ENCODE measurements at places on chromosomes 6 and 20.

- no peak for DNase-seq
These were observed 81.0 kb downstream of the ATRN start for GRCh38 chr20:3551681-3552434.

DNA sequence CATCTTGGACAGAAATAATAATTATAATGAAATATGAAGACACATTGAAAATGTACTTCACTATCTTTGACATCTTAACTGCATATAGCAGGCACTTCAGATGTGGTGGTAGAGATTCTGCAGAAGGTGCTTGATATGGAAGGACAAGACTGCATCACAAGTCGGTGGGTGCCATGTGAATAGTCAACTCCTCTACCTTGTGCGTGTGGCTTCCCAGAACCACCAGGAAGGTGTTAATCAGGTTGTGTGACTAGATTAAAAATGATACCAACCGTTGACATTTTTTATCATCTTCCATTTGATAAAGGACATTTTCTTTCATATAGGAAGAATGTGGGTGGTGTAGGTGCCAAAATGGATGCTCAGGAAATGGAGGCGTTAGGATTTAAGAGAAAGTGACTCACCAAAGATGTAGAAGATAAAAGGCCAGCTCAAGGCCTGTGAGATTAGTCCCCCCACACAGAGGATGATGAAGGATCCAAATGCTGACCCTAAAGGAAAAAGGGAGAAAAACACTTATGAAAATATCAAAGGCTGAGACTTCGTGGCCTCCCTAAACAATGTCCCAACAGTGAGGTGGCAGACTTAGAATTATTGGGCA, 12.3 kb downstream of the SLC17A2 start:
- no peak for DNase-seq

DNA sequence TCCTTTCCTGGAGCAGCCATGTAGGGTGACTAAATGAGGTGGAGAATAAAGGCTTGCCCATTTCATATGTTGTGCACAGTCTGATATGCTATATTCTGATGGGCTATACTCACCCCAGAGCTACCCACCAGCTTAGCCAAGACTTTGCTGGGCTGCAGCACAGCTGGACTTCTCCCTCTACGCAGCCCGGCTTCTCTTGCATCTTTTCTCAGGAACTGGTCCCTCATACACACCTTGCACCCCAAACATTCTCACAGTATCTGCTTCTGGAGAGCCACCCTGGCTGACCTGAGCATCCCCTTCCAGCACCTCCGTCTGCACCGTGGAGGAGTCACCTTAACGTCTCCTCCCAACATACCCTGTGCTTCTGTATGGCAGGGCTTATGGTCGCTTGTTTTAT, 150.8 kb upstream of the PMEPA1 start:
- no peak for DNase-seq

- DNase-seq, result no peak
These were observed 266.7 kb upstream of the SULF2 start for GRCh38 chr20:48051794-48052474.

DNA sequence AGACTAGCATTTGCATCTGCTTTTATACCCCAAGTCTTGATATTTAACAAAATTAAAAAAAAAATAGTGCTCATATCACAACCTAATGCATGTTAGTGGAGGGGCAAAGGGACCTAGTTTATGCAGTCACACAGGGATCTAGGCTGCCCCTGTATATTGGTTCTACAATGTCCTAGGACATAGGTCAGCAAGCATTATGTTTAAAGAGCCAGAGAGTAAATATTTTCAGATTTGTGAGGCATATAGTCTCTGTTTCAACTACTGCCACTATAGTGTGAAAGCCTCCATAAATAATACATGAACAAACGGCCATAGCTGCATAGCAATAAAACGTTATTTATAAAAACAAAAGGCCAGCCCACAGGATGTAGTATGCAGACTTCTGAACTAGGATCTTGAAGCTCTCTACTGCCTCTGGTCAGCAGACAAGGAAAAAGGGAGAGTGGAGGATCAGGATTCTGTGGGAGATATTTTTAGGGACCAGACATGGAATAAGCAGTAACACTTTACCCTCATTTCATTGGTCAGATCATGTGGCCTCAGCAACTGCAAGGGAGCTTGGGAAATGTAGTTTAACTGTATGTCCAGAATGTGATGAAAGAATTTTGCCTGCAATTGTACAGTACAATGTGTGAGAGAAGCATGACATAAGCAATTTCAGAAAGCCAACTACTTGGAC, 414.2 kb upstream of the SPTLC3 start:
- no peak for DNase-seq

- no peak for DNase-seq
These were observed 246.2 kb downstream of the PHF3 start for GRCh38 chr6:63881791-63882190.

DNA sequence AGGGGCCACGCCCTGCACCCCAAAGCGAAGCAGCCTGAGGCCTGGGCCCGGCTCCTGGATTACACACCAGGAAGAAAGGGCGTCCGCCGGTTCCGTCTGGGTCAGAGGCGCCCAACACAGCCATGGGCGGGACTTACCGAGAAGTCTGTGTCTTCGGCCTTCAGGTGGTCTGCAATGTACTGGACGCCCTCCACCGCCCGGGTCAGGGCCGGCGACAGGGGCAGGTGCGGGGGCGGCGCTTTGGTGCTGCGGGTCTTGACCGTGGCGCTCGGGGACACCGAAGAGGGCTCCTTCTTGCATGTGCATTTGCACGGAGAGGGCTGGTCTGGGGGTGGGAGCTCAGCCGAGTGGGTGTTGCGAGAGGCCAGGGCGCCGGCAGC, 11.6 kb downstream of the CHRNA4 start:
- no peak for DNase-seq

DNA sequence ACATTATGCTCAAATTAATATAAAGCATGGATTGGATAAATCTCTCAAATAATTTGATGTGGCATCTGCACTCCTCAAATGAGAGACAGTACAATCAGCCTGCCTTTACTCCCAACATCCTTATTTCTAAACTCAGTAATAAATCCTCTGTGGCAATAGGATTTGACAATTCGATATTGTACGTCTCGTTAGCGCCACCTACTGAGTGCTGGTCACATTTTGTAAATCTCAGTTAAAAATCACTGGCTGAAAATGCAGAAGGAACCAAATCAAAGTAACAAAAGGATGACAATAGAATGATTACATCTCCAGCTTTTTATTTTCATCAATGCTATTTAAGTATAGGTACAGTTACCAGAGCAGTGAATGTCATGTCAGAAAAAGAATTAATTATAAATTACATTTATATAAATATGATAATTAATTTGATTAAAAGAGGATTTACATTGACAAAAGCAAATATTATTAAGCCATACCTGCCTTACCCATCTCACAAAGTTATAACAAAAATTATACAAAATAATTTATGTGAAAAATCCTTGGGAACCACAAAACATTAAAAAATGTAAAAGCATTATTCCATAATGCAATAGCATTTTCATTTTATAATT, 20.2 kb upstream of the GJE1 start:
- DNase-seq, result peak; percentile 76

GRCh38 chr6:15547400-15547799, 115.4 kb downstream of the DTNBP1 start:
- DNase-seq, result no peak

DNA sequence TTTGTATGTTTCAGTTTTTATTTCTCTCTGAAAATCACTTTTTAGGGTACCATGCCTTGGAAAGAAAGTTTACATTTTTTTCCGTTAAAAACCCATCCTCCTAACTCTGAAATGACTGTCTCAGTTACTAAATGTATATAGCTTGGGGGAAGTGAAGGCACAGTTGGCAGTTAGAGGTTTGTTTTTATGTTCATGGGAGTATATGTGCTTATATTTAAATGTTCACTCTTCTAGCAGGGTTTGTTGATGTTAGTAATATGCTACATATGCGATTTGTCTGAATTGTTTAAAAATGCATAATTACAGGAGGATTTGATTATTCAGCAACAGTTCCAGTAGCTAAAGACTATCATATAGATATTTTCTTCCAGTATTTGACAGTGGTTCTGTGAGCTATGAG, 31.1 kb downstream of the CDKAL1 start:
- no peak for DNase-seq

DNA sequence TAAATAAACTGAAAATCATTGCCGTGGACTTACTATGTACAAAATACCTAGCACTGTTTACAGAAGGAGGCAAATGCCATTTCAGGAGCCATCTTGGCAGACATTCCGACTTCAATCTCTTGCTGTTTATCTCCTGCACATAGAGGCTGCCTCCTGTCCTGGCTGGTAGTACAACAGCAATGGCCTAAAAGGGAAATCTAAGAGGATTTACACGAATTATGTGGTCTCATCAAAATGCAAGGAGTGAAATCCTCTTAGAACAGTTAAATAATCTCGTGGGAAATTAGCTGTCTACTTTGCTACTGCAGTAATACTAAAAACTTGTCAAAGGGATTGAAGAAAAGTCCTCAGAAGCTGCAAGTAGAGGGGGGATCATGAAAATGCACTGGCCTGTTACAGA, 82.2 kb upstream of the SLC2A12 start:
- no peak for DNase-seq

GRCh38 chr6:122035173-122035572, 364.3 kb upstream of the HSF2 start:
- DNase-seq, result no peak

DNA sequence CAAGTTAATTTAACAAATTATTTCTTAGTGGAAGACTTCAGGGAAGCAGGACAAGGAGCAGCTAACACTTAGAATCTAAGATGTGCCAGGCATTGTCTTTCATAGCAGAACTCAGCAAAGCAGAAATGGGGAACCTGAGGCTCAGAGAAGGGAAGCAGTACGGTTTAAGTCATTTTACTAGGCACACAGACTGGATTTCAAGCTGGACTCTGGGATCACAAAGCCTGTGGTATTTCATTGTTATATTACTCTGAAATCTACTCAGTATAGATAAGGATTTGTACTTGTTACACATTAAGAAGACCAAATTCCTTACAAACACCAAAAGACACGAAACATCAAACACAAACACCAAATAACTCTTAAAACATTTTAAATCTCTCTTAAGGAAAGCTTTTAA, 199.6 kb downstream of the ISM1 start:
- DNase-seq, result no peak

DNA sequence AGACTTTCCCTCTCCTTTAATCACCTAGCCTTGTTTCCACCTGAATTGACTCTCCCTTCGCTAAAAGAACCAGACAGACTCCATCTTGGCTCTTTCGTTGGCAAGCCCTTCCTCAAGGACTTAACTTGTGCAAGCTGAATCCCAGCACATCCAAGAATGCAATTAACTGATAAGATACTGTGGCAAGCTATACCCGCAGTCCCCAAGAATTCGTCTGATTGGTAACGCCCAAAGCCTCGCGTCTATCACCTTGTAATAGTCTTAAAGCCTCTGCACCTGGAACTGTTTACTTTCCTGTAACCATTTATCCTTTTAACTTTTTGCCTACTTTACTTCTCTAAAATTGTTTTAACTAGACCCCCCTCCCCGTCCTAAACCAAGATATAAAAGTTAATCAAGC, 15.6 kb upstream of the MYCT1 start:
- no peak for DNase-seq

DNA sequence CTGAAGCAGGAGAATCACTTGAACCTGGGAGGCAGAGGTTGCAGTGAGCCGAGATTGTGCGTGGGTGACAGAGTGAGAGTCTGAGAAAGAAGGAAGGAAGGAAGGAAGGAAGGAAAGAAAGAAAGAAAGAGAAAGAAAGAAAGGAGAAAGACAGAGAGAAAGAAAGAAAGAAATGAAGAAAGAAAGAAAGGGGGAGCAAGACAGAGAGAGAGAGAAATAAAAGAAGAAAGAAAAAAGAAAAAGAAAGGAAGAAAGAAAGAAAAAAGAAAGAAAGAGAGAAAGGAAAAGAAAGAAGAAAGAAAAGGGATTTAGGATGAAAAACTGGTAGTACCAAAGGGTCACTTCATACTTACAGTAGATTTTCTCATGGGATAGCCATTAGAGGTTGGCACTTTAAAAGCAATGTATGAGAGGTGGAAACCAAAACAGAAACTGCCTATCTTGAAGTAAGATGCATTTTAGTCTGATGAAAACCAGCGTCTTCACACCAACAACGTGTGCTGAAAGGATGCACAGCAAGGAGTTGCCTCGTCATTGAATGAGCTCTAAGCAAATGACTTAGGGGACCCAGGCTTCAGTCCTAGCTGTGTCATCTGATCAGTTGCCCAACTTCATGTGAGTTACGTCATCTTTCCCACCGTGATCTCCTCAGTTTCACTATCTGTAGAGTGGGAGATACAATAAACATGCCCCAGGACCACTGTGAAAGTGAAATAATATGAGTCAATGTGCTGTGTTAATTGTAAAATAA, 133.9 kb upstream of the NEDD9 start:
- DNase-seq, result no peak

- peak; percentile 95 for DNase-seq
These were observed at the start of the genes GSS and MYH7B for GRCh38 chr20:34955231-34956040. GSS (minus strand) TSS chr20:34955806; CDS start chr20:34951852, 3,954 bp downstream. MYH7B (plus strand) TSS chr20:34955868; CDS start chr20:34978006, 22,138 bp downstream.

GRCh38 chr6:34680802-34681515, 15.6 kb downstream of the ILRUN start:
- DNase-seq, result no peak

- no peak for DNase-seq
These were observed 333.0 kb downstream of the TAF4 start for GRCh38 chr20:61732511-61733210.

GRCh38 chr6:15941168-15941567, 187.7 kb upstream of the MYLIP start:
- DNase-seq, result no peak

GRCh38 chr6:152461556-152461955, 175.6 kb downstream of the SYNE1 start:
- DNase-seq, result peak; percentile 22

- DNase-seq, result no peak
These were observed 223.9 kb downstream of the PREX1 start for GRCh38 chr20:48603819-48604405.

GRCh38 chr6:166779381-166779780, 152.3 kb upstream of the RPS6KA2 start:
- DNase-seq, result no peak

- no peak for DNase-seq
These were observed 64.4 kb downstream of the SNAP25 start for GRCh38 chr20:10282979-10283456.

GRCh38 chr6:35725081-35725708, 11.6 kb upstream of the ARMC12 start:
- DNase-seq, result no peak

GRCh38 chr6:36917541-36918193, 31.9 kb downstream of the C6orf89 start:
- no peak for DNase-seq

Measured in hematopoietic multipotent progenitor cell (in vitro differentiated cells).